ENCODE measurements at places on chromosomes 1 and 21. TPM values are rescaled to one million over a fixed set of nuclear protein-coding genes. Genes with fewer than 3 reads are reported as not detected.

Gene NUAK2
- 0.65 TPM for total RNA-seq

Gene TAS1R1
- total RNA-seq, result not detected

Gene RNF186
- total RNA-seq, result not detected

Gene C1orf210
- not detected for total RNA-seq

Gene C1orf87
- not detected for total RNA-seq

Gene TIPRL
- 23.7 TPM for total RNA-seq

Gene CTH
- total RNA-seq, result 5.0 TPM

Gene TSPAN1
- total RNA-seq, result 0.83 TPM

Gene PPFIA4
- total RNA-seq, result 1.6 TPM

Gene OR6N1
- not detected for total RNA-seq

Gene IL19
- total RNA-seq, result not detected

Gene FCRL6
- not detected for total RNA-seq

Gene LENEP
- not detected for total RNA-seq

Gene KTI12
- total RNA-seq, result 11.1 TPM

Gene IL22RA1
- not detected for total RNA-seq

Gene KDF1
- total RNA-seq, result not detected

Gene CD52
- total RNA-seq, result 14.0 TPM

Gene GUCA2A
- not detected for total RNA-seq

Gene CENPF
- 0.32 TPM for total RNA-seq

Gene ESRRG
- 5.4 TPM for total RNA-seq

Gene HUNK
- 1.1 TPM for total RNA-seq

Gene CELA3B
- not detected for total RNA-seq

Gene UBXN11
- total RNA-seq, result 8.0 TPM

Gene C1QB
- total RNA-seq, result 254 TPM

Gene NRAS
- total RNA-seq, result 12.1 TPM

Gene FCRL5
- not detected for total RNA-seq

Gene ATF6
- 25.6 TPM for total RNA-seq

Gene COL11A1
- total RNA-seq, result not detected

Gene VANGL2
- total RNA-seq, result 5.8 TPM

Gene AP4B1
- 13.7 TPM for total RNA-seq

Gene TFF3
- total RNA-seq, result 9.9 TPM
